Neural crest cell (in vitro differentiated cells): ENCODE measurements at places on chromosomes 2 and 18. TPM values are rescaled to one million over a fixed set of nuclear protein-coding genes. Genes with fewer than 3 reads are reported as not detected.

DNA sequence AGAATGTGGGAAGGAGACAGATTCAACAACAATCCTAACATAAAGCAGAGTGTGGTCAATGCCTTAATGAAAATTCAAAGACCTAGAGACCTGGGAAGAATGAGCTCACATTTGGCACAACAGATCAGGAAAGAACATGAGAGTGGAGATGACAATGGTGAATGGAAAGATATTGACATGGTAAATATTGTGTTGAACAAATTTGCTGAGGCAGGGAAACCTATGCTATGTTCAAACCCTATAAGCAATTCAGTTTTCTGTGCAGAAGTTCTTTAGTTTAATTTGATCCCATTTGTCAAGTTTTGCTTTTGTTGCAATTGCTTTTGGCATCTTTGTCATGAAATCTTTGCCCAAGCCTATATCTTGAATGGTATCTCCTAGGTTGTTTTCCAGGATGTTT, 199.4 kb upstream of the LRRTM4 start:
- no peak overlapping the region for H3K27ac ChIP-seq
- H3K4me3 ChIP-seq, result no peak overlapping the region
- H3K27me3 ChIP-seq, result no peaks in the 10 kb centered on the region
- no peaks in the 10 kb centered on the region for H3K4me1 ChIP-seq
- DNase-seq, result no peak

DNA sequence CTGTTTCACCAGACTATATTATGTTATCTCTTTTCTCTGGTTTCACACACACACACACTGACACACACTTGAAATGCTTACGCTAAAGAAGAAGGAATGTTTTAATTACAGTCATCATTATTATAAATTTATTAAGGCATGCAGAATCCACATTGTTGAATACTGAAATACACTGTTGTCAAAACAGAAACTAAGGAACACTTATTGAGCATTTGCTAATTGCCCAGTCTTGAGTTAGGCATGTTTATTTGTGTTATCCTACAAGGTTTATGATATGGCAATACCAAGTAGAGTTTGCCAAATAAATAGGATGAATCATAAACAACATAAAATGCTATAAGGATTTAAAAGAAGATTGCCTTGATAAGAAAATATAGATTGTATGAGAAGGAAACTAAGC, 917.0 kb upstream of the PIK3C3 start:
- DNase-seq, result no peak
- H3K4me3 ChIP-seq, result no peak overlapping the region
- H3K36me3 ChIP-seq, result no peaks in the 10 kb centered on the region
- peaks cover 22% of the 10 kb centered on the region for H3K4me1 ChIP-seq
- H3K27me3 ChIP-seq, result no peaks in the 10 kb centered on the region

- peak; percentile 62 for DNase-seq
- no peak overlapping the region for H3K4me3 ChIP-seq
- peaks cover 39% of the 10 kb centered on the region for H3K36me3 ChIP-seq
- H3K4me1 ChIP-seq, result peaks cover 17% of the 10 kb centered on the region
- peak overlapping the region; percentile 4 for H3K27ac ChIP-seq
Observed at GRCh38 chr18:7038330-7038851, 79.2 kb downstream of the LAMA1 start.

The XPO1 gene
- total RNA-seq, result 233 and 238 TPM in 2 replicates

DNA sequence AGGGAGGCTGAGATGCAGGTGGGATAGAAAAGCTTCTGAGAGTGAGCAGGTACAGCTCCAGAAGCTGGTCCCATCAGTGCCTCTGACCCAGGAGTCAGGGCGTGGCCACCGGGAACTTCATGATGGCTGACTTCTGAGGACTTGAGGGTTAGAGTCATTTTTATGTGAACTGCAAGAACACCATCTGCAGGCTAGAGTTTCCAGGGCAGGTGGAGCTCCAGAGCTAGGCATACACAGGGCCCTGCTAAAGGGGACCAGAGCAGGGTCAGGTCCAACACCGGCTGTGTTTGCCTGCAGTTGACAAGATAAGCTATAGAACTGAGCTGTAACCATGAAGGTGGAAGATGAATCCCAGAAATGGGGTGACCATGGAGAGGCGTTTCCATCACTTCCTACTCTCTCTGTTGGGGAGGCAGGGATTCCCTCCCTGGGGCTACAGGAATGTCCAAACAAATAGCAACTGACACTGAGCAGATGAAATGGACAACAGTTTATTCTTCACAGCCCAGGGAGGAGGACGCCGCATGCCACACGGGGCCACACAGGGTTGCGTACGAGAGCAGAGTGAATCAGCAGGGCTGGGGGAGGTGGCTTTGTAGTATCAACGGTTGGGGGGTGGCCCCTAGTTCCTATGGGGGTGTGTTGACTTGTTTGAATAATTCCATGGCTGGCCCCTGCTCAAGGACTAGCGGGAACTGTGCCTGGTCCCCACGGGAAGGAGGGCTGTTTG, 77.6 kb upstream of the ZNF516 start:
- peaks cover 2% of the 10 kb centered on the region for H3K36me3 ChIP-seq
- no peak for DNase-seq
- no peak overlapping the region for H3K27ac ChIP-seq
- peaks cover 12% of the 10 kb centered on the region for H3K4me1 ChIP-seq
- H3K27me3 ChIP-seq, result no peaks in the 10 kb centered on the region
- H3K4me3 ChIP-seq, result no peak overlapping the region

DNA sequence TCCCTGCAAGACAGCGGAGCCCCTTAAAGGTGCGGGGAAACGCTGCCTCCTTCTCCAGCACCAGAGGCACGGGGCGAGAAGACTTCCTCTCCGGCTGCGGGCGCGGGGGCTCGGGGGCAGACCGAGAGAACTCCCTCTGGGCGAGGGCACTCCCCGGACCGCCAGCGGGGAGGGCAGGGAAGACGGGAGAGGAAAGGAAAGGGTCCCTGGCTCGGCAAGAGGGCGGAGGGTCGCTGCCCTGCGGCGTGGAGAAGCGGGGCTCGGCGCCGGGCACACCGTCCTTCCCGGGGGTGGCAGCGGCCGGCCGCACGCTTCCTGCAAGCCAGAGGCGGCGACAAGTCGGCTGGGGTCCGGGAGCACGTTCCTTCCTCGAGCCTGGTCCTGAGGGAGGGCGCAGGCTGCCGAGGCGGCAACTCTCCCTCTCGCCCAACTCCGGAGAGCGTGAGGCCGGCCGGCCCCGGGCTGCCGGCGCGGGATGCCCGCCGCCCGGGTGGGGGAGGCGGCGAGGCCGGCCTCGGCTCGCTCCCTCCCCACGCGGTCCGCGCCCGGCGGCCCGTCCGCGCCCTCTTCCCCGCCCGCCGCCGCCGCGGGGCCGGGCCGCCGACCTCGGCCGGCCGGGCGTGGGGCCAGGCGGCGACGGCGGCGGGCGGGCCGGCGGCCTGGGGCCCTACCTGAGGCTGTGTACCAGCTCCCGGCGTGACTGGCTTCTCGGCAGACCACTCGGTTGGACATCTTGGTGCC, 1.1 kb downstream of the MEMO1 start:
- no peaks in the 10 kb centered on the region for H3K27me3 ChIP-seq
- peak overlapping the region; percentile 92 for H3K4me3 ChIP-seq
- peaks cover 2% of the 10 kb centered on the region for H3K36me3 ChIP-seq
- H3K4me1 ChIP-seq, result peaks cover 60% of the 10 kb centered on the region

- no peak overlapping the region for H3K27ac ChIP-seq
- H3K4me1 ChIP-seq, result no peaks in the 10 kb centered on the region
- H3K27me3 ChIP-seq, result no peaks in the 10 kb centered on the region
- H3K36me3 ChIP-seq, result no peaks in the 10 kb centered on the region
Observed at GRCh38 chr2:214450118-214450894, 39.5 kb downstream of the VWC2L start.

DNA sequence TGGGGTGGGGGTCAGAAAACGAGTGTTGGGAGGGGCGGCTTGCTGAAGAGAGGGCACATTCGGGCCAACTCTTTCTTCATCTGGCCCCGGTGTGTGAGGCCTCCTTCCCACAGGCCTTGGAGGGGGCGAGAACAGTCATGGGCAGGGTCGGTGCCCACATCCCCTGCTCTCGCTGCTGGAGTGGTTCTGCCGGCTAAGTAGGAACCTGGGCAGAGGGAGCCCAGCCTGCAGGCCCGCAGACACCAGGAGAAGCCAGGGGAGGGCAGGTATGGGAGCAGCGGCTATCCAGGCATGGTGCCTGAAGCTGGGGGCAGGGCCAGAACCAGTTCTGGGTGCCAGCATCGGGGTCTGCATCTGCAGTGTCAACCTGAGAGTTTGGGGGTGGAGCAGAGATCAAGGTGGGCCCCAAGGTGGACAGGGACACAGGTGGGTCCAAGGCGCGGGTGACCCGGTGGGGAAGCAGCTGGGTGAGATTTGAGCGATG, 46.6 kb upstream of the HPCAL1 start:
- no peak overlapping the region for H3K27ac ChIP-seq
- no peak overlapping the region for H3K4me3 ChIP-seq
- no peak for DNase-seq
- no peaks in the 10 kb centered on the region for H3K27me3 ChIP-seq
- H3K4me1 ChIP-seq, result peaks cover 2% of the 10 kb centered on the region
- peaks cover 2% of the 10 kb centered on the region for H3K36me3 ChIP-seq

- H3K27me3 ChIP-seq, result no peaks in the 10 kb centered on the region
- no peak overlapping the region for H3K27ac ChIP-seq
- DNase-seq, result no peak
- H3K36me3 ChIP-seq, result peaks cover 6% of the 10 kb centered on the region
Observed at GRCh38 chr2:9032121-9032520, 28.6 kb upstream of the MBOAT2 start.

The PAX8 gene
- total RNA-seq, result 0.49 and 0.98 TPM in 2 replicates

DNA sequence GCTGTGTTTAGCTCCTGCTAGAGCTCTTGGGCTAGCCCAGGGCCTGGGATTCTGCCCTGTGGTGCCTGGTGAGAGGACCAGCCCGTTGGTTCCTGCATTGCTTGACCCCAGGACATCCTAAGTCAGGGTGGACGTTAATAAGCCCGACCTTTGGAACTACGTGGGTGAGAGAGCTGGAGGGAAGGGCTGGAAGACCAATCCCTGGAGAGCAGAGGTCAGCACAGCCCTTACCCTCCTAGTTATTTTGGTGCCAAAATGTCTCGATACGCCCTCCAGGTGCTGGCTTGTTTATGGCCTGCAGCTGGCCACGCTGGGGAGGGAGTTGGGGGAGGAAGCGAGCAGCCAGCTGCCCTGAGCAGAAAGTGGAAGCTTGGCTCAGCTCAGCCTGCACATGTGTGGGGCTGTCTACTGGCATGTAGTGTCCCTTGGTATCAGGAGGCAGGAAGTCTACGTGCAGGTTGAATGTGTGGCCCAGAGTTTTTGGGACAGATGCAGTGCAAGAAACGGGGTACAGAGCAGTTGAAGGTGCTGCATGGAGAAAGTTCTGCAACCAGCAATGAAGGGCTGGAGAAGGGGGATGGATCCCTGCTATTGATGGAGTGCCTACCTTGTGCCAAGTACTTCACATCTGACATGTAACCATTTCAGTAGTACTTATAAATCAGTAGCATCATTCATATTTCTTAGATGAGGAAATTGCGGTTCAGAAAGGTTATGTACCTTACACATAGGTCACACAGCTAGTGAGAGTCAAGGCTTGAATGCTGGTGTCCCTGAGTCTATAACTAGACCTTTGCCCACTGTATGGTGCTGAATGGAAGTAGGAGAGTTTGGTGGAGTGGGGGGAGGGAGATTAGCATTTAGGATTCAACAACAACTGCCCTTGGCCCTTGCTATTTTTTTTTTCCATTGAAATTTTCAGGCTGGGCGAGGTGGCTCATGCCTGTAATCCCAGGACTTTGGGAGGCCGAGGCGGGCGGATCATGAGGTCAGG, 5.0 kb upstream of the DGKD start:
- H3K27me3 ChIP-seq, result peaks cover 14% of the 10 kb centered on the region
- no peak overlapping the region for H3K27ac ChIP-seq
- H3K4me1 ChIP-seq, result peaks cover 37% of the 10 kb centered on the region
- peak overlapping the region; percentile 50 for H3K4me3 ChIP-seq

The RTP5 gene
- total RNA-seq, result not detected in 2 replicates

The GPBAR1 gene
- 0.14 TPM in 1 of 2 replicates, not detected in the other for total RNA-seq

GRCh38 chr18:24326211-24326610, 71.4 kb downstream of the OSBPL1A start:
- H3K27me3 ChIP-seq, result no peaks in the 10 kb centered on the region
- no peaks in the 10 kb centered on the region for H3K4me1 ChIP-seq
- H3K27ac ChIP-seq, result no peak overlapping the region

DNA sequence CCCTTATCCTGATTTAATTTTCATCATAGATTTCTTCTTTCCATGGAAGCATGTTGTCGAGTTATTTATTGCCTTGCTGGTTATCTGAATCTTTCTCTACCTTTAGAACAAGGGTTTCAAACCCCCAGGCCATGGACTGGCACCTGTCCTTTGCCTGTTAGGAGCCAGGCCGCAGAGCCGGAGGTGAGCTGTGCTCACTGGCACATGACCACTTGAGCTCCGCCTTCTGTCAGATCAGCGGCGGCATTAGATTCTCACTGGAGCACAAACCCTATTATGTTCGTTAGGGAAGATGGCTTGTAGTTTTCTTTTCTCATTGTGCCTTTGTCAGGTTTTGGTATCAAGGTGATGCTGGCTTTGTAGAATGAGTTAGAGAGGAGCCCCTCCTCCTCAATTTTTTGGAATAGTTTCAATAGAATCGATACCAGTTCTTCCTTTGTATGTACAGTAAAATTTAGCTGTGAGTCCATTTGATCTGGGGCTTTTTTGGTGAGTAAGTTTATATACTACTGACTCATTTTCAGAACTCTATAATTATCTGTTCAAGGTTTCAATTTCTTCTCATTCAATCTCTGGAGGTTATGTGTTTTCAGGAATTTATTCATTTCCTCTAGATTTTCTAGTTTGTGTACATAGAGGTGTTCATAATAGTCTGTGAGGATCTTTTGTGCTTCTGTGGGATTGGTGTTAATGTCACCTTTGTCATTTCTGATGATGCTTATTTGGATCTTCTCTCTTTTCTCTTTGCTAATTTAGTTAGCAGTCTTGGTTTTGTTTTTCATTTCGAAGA, 668.0 kb upstream of the FAM98A start:
- H3K4me1 ChIP-seq, result no peaks in the 10 kb centered on the region
- no peaks in the 10 kb centered on the region for H3K27me3 ChIP-seq
- no peaks in the 10 kb centered on the region for H3K36me3 ChIP-seq

The ERFE gene
- 2.6 and 2.8 TPM in 2 replicates for total RNA-seq

GRCh38 chr2:120445449-120446143, 99.7 kb downstream of the INHBB start:
- no peaks in the 10 kb centered on the region for H3K36me3 ChIP-seq
- no peak for DNase-seq
- H3K4me3 ChIP-seq, result no peak overlapping the region
- peaks cover 76% of the 10 kb centered on the region for H3K27me3 ChIP-seq

DNA sequence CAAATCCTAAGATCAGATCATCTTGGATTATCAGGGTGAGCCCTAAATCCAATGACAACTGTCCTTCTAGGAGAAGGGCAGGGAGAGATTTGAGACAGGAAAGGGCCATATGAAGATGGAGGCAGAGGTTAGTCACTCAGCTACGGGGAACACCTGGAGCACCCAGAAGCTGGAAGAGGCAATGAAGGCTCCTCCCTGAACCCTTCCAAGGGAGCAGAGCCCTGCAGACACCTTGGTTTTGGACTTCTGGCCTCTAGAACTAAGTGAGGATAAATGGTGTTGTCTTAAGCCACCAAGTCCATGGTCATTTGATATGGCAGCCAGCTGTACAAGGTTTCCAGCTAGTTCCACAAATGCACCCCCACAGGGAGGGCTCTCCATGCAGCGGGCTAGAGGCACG, 6.9 kb upstream of the PTPN2 start:
- H3K4me1 ChIP-seq, result peaks cover 5% of the 10 kb centered on the region
- H3K27me3 ChIP-seq, result peaks cover 3% of the 10 kb centered on the region
- no peak for DNase-seq
- no peak overlapping the region for H3K27ac ChIP-seq
- no peak overlapping the region for H3K4me3 ChIP-seq

- H3K27me3 ChIP-seq, result no peaks in the 10 kb centered on the region
- no peak overlapping the region for H3K4me3 ChIP-seq
- no peak for DNase-seq
- H3K36me3 ChIP-seq, result peaks cover 2% of the 10 kb centered on the region
- peaks cover 9% of the 10 kb centered on the region for H3K4me1 ChIP-seq
- no peak overlapping the region for H3K27ac ChIP-seq
Observed at GRCh38 chr2:6814312-6814711, 51.4 kb downstream of the CMPK2 start.
